ENCODE measurements at places on chromosomes 4 and X.

DNA sequence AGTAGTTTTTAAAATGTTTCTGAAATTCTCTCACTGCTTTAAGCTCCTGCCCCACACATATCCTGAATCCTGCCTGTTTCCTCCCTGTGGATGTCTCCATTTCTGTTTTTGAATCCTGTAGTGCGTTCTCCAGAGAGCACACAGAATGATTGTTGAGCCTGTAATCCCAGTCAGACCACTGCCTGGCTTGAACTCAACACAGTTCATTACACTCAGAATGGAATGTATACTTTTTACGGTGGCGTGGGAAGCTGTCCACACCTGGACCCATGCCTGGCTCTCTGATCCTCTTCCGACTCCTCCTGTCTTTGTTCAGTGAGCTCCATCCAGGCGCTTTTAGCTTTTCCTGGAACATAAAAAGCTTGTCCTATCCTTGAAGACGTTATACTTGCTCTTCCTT lies 1217.0 kb upstream of the PRKX start:
- no peak for DNase-seq

DNA sequence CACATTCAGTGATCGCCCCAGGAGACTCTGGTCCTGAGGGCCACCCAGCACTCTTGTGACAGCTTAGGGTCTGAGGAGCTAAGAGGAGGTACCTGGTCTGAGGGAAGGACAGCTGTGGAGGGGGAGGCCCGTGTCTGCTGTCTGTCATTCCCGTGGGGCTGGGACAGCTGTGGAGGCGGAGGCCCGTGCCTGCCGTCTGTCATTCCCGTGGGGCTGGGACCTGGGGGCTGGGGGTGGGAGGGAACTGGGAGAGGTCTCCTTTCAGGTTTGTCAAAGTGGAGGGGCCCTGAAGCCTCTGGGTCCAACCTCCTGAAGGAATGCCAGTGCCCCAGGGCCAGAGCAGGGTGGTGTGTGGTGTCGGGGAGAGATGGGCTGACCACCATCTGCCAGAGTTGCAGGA lies 45.0 kb upstream of the ADRA2C start:
- DNase-seq, result no peak

DNA sequence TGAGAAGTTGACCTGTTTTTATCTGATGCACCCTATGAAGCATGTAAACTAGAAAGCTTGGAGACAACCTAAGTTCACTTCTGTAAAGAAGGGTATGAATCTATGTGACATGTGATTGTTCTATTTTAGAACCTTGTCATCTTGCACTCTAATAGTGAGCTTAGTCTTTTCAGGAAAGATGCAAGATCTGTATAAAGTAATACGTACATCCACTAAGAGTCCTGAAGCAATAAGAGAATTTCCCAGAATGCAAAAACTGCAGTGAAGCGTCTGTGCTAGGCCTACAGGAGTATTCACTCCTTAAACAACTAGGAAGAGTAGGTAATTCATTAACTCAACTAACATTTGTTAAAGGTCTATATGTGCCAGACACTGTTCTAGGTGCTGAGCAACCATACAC lies 23.3 kb upstream of the NDP start:
- no peak for DNase-seq

- DNase-seq, result no peak
Measured at GRCh38 chr4:94765174-94765573, 7.4 kb downstream of the BMPR1B start.

DNA sequence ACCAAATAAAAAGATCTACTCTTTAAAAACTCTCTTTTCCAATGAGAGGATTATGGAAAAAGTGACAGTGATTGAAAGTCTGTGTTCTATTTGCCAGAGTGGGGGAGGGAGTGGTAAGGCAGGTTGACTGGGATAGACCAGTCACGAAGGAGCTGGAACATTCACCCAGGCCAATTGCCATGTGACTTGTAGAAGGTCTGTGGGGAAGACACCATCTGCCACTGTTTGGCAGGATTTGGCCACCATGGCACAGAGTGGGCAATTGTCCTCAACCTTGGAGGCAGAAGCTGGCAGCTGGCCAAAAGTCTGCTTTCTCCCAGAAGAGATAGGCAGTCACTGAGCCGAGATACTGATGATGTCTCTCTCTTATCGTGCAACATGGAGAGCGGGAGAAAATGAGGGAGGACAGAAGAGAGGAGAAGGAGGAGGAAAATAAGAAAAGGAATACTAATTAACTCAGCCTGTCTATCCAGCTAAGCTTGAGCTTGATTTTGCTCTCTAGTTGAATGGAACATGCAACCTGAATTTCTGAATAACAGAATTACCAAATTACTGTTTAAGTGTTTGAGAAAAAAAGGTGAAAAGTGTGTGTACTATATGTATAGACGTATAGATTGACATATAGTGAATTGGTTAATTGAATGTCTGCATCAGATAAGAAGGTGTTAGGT lies 267.1 kb downstream of the ARHGAP24 start:
- DNase-seq, result no peak

DNA sequence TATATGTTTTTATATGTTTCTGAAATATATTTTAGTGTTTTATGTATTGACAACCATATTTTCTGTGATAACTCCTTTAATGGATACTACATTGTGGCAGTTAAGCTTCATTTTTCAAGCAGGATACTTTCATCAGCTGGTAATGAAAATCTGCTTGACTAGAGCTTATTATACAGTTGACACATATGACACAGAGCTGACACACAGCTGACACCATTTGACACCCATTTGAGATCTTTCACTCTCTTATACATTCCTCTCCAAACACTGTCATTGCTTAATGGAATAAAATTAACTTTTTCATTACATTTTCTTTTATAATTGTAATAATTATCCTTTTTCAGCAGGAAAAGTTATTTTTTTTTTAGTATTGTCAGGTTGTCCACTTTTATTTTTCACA lies 561.1 kb upstream of the NDST4 start:
- no peak for DNase-seq

GRCh38 chr4:186588503-186588902 lies 33.1 kb upstream of the MTNR1A start:
- no peak for DNase-seq

DNA sequence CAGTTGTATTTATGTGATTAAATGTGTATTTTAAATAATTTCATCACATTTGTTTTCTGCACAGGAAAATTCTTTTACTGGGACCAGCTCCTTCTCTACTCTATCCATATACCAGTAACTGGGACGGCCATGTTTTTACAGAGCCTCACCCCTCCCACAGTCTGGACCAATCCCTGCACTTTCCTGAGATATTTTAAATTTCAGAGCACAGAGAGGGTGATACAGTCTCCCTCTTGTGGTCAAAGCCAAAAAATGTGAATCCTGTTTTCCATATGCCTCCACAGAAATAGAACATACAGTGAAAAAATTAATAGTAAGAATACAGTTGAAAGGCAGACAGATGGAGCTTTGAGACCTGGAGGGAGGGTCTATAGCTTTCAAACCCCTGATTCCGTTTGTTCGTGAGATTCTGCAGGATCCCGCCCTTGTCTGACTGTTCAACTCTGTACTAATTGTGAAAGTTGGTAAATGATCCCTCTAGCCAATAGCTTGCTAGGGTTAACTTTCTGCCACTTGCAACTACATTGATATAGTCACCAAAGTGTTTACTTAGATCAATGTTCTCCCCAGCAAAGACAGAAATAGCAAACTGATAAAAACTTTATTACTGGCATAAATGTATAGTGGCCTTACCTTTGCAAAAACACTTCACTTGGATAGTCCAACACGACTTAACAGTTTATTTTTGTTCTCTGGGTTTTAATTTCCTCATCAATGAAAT lies 172.2 kb downstream of the PPARGC1A start:
- no peak for DNase-seq

- no peak for DNase-seq
Measured at GRCh38 chr4:136369073-136369472, 1163.2 kb downstream of the PCDH18 start.

GRCh38 chrX:15356444-15356843 lies 21.1 kb upstream of the PIGA start:
- DNase-seq, result no peak

DNA sequence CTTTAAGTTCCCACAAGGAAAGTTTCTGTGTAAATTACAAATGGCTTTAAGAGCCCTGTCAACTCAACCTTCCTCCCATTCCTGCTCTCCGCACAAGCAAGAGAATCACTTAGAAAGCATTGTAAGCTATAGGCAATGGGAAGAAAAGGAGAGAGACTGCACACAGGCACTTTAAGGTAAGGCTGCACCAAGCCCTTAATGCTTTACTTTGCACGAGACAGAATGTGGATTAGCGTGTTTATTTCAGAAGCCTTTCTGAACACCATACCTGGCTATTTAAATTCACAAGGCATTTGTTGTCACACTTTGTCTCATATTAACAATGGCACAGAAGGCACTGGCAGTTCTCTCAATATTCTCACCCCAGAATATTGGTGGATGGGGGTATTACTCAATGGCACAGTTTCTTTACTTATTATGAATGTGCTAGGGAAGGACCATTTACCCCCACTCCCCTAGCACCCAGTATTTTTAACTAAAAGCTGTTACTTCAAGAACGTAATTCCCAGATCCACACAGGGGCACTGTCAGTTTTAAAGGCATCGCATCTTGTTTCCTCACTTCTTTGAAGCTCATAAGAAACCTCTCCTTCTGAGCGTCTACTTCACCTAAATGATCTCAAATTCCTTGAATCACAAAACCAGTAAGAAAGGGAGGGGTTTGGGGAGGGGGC lies 150.0 kb downstream of the MAML3 start:
- no peak for DNase-seq

DNA sequence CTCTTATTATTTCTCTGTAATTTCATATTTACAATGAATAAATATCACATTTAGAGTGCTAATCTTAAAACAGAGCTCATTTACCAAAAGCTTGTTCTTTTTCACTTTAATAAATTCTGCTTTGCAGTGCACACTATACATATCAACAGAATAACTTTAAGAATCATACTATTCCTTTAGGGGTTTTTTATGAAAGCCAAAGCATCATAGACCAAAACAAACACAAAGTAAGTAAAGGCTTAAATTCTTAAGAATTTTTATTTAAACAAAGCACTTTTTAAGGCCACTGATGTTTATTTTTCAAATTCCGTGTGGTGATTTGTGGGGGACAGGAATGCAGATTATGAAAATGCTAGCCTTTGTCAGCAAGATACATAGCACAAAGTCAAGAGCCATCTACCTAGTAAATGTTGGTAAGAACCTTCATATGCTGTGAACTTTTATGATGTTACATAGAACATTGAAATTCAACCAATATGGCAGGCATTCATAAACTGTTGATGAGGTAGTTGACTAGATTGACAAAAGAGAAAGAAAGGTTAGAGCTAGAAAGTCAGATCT lies 17.8 kb downstream of the TIGD2 start:
- no peak for DNase-seq

DNA sequence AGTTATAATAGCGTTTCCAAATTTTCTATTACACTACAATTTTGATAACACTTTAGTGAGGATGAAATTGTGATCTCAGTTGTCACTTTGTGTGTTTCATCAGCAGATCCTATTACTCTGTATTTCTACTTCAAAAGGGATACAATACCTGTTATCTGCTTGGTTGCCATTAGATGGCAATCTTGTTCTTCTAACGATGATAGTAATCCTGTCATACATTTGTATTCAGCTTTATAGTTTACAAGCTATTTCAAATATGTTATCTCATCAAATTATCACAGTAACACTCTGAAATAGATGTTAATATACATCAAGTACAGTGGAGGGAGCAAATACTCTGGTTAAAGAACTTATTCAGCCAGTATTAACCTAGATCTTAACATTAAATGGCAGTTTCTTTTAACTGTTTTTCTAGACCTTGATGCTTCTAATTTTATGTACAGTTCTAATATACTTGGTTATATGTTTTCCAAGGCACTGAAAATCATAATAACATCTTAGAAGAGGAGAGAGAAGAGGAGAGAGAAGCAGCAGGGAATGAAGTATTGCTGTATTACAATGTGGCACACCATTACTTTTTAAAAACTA lies 292.0 kb downstream of the CCSER1 start:
- no peak for DNase-seq

DNA sequence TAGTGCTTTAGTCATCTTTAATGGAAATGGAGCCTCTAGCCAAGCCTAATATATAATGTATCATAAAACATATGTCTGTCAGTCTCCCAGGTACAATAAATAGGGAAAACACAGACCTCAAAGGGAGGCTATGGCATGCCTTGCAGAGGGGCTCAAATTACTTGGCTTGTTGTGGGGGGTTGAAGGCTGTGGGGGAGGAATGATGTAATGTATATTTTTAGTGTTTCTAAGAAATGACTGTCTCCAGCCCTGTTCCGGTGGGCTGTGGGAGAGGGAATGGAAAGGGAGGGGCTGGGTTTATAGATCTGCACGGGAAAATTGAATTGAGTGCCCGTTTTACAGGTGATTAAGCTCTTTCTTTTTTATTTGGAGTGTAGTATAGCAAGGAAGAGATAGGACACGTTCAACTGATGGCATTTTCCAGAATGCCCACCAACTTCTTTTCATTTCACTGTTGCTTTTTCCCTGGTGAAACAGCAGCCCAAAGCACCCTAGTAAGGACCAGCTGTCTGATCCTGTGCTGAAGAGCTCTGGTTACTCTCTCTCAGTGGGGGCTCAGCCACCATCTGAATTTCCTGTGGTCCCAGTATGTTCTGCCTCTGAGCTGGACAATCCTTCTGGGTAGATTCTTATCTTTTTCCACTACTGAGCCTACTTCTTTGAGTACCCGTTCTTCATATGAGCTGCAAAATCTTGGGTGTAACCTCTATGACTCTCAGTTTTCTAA lies 220.7 kb upstream of the CASK start:
- no peak for DNase-seq

DNA sequence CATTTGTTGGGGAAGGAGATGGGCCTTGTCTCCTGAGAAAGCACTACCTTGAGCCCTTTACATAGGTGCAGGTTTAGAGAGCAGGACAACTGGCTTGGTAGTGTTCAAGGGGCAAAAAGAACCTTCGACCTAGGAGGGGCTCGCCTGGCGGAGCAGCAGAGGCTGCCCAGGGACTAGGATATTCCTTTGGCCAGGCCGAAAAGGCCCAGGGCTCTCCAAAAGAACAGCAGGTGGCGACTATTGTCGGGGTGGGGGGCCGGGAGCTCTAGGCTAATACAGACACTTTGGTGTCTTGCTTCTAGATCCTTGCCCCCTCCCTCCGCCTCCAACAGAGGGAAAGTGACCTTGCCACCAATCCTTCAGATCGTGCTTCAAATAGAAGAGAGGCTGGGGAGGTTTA lies 7.1 kb upstream of the POU3F4 start:
- no peak for DNase-seq

- no peak for DNase-seq
Measured at GRCh38 chrX:1743105-1743504, 128.2 kb downstream of the ASMT start.

GRCh38 chrX:150255441-150256296 lies 107.4 kb upstream of the MAMLD1 start:
- DNase-seq, result no peak
